ENCODE measurements at places on chromosomes 3 and 15. TPM values are rescaled to one million over a fixed set of nuclear protein-coding genes. Genes with fewer than 3 reads are reported as not detected.

DNA sequence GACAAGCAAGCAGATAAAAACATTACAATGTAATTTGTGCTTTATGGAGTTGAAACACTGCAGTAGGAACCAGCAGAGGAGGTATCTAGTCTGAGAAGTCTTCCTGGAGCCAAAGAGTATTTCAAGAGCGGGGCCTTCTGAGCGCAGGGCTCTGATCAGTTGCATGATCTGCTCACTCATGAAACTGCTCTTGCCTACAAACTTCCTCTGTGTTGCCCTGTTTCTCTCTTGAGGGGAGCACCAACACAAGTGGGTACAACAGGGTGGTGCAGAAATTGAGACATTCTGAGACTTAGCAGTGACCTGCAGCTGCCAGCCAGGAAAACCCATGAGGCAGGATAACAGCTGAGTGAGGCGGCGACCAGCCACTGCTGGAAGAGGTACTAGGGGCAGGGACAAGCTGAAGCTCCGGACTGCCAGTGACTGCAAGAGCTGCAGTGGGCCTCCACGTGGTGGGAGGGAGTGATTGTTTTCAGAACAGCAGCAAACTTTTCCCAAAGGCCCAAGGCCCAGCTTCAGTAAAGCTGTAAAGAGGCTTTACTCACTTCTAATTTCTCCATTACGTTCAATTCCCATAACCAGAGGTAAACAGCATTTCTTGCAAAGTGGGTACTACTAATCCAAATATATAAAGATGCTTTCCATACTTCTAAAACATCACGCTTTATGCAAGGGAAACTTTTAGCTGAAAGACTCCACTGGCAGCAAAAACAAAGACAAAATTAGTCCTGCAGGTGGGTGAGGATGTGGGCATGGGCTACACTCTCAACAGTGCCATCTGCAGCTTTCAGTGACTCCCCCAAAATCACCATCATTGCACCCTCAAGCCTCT, 69.0 kb upstream of the LPP start:
- H3K4me1 ChIP-seq, result peaks cover 17% of the 10 kb centered on the region
- no peak overlapping the region for H3K4me3 ChIP-seq
- no peak for DNase-seq

DNA sequence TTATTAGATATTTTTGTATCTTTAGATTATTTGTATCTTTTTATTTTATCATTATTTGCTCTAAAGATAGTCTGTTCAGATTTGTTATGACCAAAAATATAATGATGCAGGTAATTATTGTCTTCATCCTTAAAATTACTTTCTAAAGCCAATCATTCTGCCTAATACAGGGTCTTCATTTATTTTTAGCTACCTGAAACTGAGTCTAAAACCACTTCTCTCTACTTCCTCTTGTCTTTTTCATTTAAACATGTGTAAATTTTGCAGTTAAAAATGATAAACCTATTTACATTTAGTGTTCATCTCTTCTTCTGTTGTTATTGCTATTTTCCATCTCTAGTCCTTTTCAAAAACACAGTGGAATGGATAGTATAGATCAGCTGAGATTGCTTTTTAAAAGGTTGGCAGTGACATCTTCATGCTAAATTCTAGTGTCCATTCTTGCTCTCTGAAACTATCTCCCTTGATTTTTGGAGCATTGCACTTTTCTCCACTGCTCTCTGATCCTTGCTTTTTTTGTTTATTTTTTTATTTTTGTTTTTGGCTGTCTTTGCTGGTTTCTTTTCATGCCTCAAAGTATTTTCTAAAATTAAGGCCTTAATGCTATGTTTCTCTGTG, 91.8 kb downstream of the UBE2E2 start:
- H3K27ac ChIP-seq, result no peak overlapping the region
- H3K4me3 ChIP-seq, result no peak overlapping the region
- no peak for DNase-seq
- no peaks in the 10 kb centered on the region for H3K36me3 ChIP-seq
- H3K4me1 ChIP-seq, result no peaks in the 10 kb centered on the region

DNA sequence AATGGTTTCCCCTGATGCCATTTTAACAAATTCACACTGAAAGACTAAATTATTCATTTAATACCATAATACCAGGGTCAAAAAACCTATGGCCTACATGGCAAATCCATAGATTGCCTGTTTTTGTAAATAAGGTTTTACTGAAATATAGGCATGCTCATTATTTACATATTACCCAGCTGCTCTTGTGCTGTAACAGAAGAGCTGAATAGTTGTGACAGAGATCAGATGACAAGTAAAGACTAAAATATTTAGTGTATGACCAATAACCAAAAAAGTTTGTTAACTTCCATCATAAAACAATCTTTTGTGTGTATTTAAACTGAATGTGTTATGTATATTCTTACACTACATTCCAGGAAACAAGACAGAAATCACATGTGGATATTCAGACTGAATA, 60.2 kb downstream of the DENND4A start:
- no peak overlapping the region for H3K4me3 ChIP-seq
- no peaks in the 10 kb centered on the region for H3K27me3 ChIP-seq
- no peaks in the 10 kb centered on the region for H3K36me3 ChIP-seq
- no peak for DNase-seq

- no peak overlapping the region for H3K27ac ChIP-seq
- no peaks in the 10 kb centered on the region for H3K4me1 ChIP-seq
- H3K4me3 ChIP-seq, result no peak overlapping the region
- DNase-seq, result no peak
These were observed 346.2 kb upstream of the ZNF717 start for GRCh38 chr3:76131396-76132153.

Gene NME9
- total RNA-seq, result 0.52 TPM

Gene SELENOS
- 47.3 TPM for total RNA-seq

Gene CAPN3
- 15.9 TPM for total RNA-seq

Gene ZBTB20
- total RNA-seq, result 82.0 TPM
